ENCODE measurements at places on chromosomes 3 and 15.

- DNase-seq: peak; percentile 8
These were observed 22.1 kb downstream of the CNTN3 start for GRCh38 chr3:74592359-74592758.

GRCh38 chr3:124700880-124701684 is 29.2 kb upstream of the UMPS start:
- DNase-seq: no peak

DNA sequence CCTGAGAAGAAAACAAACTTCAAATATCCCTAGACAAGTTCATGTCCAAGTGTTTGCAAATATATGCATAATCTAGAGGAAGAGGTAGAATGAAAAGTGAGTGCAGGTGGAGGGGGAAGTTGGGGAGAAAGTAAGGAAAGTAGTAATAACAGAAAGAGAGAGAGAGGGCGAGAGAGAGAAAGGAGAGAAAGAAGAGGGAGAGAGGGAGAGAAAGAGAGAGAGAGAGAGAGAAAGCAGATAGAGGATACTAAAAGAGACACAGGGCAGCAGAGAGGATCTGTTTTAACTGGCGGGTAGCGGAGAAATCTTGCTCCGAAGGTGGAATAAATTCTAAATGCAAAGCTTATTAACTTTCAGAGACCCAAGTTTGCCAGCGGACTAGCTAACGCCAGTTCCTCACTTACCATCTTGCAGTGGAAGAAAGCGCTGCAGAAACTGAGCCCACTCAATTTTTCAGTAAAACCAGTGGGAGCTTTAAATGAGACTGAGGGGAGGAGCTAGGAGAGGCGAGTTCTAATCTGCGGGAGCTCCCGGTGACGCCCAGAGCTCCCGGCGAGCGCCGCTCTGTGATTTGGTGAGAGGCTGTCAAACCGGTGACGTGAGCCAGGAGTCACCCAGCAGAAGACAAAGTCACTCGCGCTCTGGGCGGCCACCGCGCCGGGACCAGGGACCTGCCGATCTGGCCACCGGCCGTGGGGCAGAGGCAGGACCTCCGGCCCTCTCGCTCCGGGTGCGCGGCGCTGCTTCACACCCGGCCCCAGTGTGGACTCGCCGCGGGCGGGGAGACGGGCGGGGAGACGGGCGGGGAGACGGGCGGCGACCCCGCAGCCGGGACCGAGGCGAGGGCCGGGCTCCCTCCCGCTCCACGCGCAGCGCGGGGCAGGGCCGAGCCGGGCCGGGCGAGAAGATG is at the start of gene GMNC:
Gene GMNC (minus strand): TSS at position 486 of the 910 bp plus-strand sequence. CDS start 79 bp downstream, at position 407.
- no peak for DNase-seq

- DNase-seq: no peak
These were observed 24.2 kb downstream of the HDAC11 start for GRCh38 chr3:13504161-13504831.

- DNase-seq: peak; percentile 86
These were observed 35.9 kb downstream of the HMCES start for GRCh38 chr3:129314386-129315222.

- DNase-seq: no peak
These were observed 41.9 kb upstream of the CCNB2 start for GRCh38 chr15:59063042-59063441.

DNA sequence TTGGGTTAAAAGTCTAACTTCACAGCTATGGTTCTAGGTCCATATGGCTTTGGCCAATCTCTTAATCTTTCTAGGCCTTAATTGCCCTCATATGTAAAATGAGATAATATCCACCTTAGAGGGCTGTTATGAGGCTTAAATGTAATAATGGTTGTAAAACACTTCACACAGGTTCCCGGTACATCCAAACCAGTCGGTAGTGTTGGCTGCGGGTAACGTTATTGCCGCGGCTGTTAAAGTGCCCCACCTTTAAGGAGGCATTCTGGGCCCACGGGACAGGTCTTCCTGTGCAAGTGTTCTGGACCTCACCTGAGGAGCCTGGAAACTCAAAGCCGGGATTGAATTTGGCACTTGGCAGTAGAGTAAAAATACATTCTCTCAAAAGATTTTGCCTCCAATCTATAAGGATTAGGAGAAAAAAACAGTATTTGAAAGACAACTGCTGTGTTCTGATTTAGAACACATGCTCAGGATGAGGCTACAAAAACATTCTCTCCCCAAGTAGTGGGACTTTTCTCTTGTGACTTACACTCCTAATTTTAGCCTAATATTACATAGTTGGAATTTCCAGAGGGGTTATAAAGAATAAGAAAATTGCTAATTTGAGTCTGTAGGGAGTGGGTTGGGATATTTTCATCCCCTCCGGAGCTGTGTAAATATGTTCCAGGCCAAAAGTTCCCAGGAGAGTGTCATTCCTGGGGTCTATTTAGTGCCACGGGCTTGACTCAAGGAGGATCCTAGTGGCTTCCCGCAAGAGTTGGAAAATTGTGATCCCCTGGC is 44.9 kb upstream of the TSEN2 start:
- no peak for DNase-seq

GRCh38 chr3:187954873-187955586 is 198.9 kb upstream of the LPP start:
- peak; percentile 100 for DNase-seq

GRCh38 chr15:101349047-101349951 is 54.3 kb upstream of the SNRPA1 start:
- DNase-seq: no peak

- no peak for DNase-seq
These were observed 238.4 kb downstream of the NEK10 start for GRCh38 chr3:27130796-27131195.

DNA sequence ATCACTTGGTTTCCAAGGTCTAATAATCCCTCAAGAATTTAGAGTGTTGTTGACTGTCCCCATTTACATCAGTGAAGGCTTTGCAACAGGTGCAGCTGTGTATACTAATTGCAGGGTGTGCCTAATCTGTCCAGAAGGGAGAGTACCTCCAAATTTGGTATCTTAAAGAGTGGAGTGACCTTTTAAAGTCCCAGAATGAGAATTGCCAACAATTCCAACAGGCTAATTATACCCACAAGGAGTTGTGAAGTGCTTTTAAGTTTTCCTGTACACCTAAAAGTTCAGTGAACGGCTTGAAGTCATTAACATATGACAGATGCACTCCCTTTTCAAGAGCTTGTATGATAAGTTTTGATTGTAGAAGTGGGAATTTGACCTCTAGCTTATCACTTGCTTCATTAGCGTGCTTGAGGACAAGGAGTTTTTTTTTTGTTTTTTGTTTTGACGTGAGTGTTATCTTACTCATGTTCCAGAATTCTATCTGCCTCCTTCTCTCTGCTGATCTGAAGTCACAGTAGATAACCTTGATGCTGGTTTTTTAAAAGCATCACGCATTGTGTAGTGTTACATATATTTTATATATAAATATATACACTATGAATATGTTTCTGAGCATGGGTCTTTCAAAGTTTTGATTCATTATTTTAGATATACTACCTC is 26.3 kb downstream of the CDIN1 start:
- no peak for DNase-seq

DNA sequence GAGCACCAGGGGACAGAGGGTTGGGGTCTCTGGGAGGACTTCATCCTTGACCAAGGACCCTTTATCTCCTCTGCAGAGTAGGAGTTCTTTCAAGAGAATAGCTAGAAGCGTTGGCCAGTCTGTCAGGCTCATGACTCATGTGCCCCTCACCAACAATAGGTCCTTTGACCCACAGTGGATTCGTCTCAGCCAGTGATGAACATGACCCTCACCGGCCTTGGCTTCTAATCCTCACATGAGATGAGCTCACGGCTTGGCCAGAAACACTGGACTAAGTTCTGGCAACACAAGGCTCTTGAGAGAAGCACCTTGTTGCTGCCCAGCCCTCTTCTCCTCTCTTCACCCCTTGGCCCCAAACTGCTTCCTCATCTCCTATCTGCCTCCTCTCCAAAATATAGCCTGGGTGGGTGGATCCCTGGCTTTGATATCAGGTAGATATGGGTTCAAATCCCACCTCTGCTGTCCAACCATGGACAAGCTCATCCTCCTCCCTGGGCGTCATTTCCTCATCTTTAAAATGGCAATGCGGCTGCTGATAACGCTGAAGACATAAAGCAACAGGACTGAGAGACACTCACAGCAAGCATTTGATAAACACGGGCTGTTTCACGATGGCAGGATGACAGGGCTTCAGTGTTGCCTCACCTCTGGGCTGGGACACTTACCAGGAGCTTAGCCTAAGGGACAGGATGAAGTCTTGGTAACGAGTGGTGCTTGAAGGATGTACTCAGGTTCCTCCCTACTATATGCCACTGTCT is 446.7 kb upstream of the PROK2 start:
- no peak for DNase-seq

DNA sequence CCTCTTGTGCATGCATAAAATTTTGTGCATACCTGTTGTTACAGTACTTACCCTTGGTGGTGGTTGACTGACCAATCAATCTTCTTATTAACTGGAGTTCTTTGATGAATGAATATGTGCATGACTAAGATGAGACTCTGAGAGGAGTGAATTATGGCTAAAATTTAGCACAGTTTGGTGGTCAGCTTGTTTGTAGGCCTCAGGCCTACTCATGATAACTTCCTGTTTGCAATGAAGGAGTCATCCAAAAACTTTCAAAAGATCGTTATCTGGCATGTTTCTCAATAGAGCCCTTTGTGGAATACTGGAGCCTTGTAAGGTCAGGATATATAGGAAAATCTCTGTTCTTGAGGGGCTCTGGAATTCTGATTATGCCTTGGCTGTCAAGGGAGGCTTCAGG is 66.5 kb downstream of the LEKR1 start:
- DNase-seq: no peak

GRCh38 chr15:92166751-92167405 is 226.8 kb upstream of the ST8SIA2 start:
- no peak for DNase-seq

DNA sequence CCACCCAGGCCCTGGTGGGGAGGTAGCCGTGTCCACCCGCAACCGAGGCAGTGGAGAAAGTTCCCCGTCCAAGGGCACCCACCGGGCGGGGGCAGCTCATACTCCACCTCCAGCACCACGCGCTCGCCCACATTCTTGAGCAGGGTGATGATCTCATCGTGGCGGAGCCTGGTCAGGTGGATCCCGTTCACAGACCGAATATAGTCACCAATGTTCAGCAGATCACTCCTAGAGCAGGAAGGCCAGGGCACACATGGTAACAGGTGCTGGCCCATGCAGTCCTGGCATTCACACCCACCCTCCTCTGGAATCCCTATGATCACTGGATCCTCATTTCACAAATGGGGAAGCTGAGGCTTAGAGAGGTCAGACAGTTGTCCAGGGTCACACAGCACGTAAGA is 15.8 kb downstream of the GRIP2 start:
- no peak for DNase-seq

GRCh38 chr15:90790561-90790960 is 73.4 kb downstream of the BLM start:
- DNase-seq: no peak

- no peak for DNase-seq
These were observed 72.3 kb downstream of the ITGB5 start for GRCh38 chr3:124814620-124815421.

- no peak for DNase-seq
These were observed 4.2 kb upstream of the MEIS2 start for GRCh38 chr15:37104424-37104981.

DNA sequence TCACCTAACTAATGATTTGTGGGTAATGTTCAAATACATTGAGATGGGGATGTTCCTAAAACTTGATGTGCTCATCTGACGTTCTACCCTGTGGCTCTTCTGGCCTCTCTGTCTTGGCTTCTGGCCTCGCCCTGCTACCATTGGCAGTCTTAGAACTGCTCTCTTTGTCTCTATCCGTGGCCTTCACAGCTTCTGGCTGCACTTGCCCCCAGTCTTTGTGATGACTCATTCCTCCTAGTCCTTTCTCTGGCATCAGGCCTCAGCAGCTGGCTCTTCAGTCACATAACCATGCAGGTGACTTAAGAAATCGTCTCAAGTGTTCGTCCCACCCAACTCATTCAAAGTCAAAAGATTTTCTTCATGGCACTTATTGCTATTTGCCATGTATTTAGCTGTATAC is 188.1 kb downstream of the BBX start:
- no peak for DNase-seq

DNA sequence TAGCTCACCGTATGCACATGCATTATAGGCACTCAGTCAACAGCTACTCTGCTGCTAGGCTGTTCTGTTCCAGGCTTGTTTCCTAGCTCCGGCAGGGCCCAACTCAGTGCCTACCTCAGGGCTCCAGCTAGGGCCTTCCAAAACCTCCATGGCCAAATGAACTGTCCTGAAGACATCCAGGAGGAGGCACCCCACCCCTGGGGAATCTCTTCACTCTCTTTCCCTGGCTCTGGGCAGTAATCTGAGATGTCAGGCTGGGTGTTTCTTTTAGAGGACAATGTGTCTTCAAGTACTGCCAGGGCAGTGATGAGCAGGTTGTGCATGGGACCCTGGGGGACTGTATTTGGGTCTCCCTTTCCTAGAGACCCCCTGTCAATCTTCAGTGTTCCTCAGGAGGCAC is 38.3 kb upstream of the TPM1 start:
- no peak for DNase-seq

GRCh38 chr3:177345973-177346503 is 148.8 kb upstream of the TBL1XR1 start:
- DNase-seq: peak; percentile 53

GRCh38 chr15:47485419-47485818 is 231.9 kb upstream of the SEMA6D start:
- no peak for DNase-seq
